ENCODE measurements at places on chromosomes 16 and 17. TPM values are rescaled to one million over a fixed set of nuclear protein-coding genes. Genes with fewer than 3 reads are reported as not detected.

MMP15 gene
- 22.3 TPM for polyA plus RNA-seq

C16orf46 gene
- polyA plus RNA-seq = 0.84 TPM

RNF157 gene
- 3.4 TPM for polyA plus RNA-seq

KRTAP4-9 gene
- not detected for polyA plus RNA-seq

CIBAR2 gene
- 0.05 TPM for polyA plus RNA-seq

AANAT gene
- polyA plus RNA-seq = not detected

All from pancreas (tissue), 10 donors.